ENCODE measurements at places on chromosomes 3 and 15.

DNA sequence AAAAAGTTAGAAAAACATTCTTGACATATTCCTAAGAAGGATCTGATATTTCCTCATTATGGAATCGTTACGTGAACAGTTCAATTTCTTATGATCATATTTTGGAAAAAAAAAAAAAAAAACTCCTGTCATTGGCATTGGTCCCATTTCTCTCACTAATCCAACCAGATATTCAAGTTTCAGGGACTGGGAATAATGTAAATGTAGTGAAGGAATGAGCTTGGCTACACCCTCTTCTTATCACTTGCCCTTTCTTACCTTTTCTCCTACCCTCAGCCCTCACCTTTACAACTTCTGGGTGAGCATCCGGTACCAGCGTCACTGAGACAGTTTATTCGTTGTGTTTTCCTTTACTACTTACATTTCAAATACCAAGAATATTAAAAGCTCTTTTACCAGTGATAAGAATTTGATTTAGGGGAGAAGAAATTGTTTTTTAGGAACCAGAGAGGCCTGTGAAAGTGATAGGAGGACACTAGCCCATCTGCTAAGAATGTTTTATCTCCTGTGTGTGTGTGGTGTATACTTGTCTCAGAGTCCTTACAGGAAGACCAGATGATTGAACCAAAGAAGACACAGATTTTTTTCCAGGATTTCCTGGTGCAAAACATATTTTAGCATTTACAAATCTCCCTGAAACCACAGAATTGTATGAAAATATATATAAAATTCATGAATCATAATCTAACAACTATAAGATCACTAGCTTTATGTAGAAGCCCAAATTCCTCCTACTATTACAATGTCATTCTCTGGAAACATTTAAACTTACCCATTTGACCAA is 946.7 kb downstream of the ZPLD1 start:
- DNase-seq: no peak

- DNase-seq: no peak
These were observed 74.3 kb upstream of the VGLL4 start for GRCh38 chr3:11717768-11718636.

DNA sequence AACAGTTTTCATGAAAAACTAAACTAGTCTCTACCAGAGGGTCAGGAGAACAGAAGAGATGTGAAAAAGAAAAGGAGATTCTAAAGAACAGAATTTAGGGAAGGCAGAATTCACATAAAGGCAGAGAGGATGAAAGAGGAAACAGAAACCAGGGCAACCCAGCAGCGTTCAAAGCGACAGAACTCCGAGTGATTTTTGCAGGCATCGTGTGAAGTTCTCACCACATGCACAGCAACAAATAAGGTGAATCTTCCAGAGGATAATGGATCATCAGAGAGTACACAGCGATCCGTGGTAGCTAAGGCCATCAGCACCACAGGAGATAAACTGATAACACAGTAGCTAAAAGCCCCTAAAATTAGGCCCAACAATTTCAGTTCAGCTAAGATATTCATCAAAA is 250.8 kb upstream of the THBS1 start:
- no peak for DNase-seq

DNA sequence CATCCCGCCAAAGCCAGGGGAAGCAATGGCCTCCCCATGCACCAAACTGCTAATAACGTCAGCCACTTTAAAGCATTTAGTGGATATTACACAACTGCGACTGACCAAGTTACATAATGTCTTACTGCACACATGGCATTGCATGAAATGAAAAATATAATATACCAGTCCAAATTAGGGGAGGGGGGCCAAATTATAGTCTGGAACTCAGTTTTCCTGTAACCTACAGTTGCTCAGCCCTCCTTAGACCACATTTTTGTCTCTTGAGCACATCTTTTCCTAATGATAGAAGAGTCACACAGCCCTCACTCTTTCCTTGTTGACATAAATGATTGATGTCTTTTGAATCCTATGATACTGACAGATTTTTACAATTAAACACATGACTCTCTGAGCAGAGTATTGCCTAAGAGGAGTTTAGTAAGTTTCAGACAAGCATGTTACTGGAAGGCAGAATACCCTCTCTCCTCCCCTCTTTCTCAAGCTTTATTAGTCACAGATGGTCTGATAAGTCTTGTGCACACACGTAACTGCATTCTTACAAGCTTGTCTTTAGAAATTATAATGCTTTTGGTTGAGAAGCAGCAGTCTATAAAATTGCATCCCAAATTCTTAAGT is 1.1 kb upstream of the PLD1 start:
- DNase-seq: no peak

- DNase-seq: no peak
These were observed 241.5 kb upstream of the WNT5A start for GRCh38 chr3:55728461-55729100.

DNA sequence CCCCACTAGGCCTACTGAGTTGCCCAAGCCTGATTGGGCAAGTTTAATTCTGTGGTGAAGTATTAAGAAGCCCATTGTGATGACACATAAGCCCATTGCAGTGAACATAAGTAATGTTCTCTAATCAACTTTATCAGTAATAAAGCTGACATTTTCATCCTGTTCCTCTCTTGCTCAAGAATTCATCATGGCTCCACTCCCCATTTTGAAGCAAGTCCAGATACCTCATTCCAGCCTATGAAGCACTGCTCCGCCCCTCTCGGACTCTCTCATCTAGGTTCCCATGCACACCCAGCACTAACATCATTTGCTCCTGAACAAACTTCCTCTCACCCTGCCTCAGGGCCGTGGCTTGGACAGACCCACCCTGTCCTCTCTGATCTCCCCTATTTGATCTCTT is 10.5 kb downstream of the SHF start:
- DNase-seq: no peak

DNA sequence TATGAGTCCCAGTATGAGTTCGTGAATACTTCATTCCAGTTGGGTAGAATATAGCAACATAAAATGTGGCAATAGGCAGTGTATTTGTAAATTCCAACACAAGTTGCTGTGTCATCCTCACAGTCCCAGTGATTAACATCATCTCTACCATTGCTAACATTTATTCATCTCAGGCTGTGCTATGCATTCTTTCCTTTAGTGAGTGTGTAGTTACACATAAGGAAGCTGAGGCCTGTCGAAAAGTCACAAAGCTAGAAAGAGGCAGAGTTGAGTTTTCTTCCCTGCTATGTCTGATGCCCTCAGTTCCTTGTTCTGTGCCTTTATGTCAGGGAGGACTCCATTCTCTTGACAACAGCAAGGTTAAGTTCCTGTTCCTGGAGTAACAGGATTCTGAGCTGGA is 96.4 kb downstream of the FNDC3B start:
- DNase-seq: no peak

DNA sequence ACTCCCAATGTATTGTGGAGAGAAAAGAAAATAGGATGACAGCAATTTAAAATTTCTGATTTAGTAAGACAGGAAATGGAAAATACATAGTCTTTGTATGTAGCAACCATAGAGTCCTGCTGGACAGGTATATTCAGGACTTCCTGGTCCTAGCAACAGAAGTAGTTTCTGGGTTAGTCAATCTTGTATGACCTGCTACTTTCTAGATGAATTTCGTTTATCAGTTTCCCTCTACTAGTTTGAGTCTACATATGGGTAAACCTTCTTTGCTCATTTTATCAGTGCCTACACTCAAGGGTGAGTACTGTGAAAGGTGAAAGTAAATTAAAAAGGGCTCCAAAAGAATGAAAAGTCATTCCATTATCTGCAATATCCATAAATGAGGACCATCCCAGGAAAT is 309.8 kb downstream of the UNC13C start:
- DNase-seq: no peak

DNA sequence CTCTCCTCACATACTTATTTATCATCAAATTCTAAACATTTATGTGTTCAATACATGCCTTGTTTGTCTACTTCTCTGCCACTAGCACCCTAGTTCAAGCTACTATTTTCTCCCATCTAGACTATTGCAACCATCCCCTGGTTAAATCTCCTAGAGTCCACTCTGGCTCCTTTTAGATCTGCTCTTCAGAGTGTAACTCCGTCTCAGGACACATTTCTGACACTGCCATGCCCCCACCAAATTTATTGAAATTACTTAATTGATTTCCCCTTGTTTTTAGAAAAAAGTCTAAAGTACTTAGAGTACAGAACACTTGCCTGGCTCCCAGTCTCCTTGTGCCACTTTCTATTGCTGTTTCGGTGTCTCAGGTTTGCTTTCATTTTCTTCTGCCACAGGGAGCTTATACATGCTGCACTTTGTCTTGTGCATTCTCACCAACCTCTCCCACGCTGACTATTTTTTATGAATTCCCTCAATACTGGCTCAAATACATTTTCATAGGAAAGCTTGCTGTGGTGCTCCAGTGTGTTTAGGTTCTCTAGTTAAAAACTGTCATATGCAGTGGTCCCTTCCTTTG is 792.3 kb downstream of the DIPK2A start:
- no peak for DNase-seq

- DNase-seq: peak; percentile 94
These were observed at the start of gene EIF2B5 for GRCh38 chr3:184135149-184135910. Gene EIF2B5, plus strand, starts transcription at chr3:184135358. Its CDS starts 28 bp downstream, at chr3:184135386.

DNA sequence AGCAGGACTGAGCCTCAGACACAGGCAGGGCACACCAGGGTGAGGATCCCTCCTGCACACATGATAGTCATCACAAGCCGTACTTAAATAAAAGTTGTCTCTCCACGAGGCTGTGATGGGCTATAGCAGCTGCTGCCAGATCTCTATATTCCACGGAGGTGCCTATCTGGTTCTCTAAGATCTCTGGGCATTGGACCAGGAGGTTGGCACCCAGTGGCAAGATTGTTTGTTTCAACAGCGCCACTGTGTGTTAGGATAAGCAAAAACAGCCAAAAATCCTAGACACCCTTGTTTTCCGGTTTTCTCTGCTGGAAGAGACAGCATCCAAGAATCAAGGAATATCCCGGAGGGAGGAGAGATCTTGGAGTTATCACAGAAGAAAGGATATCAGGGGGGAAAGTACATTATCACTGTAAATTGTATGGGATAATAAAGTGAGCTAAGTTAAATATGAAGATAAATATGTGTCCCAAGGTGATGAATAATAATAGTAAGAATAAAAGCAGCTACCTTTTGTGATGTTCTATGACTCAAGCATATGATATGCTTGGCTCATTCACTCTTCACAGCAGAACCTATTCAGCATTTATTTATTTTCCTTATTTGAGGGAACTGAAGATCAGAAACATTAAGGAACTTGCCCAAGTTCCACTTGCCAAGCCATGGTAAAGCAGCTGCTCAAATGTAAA is 90.6 kb upstream of the AKAP13 start:
- peak; percentile 56 for DNase-seq

DNA sequence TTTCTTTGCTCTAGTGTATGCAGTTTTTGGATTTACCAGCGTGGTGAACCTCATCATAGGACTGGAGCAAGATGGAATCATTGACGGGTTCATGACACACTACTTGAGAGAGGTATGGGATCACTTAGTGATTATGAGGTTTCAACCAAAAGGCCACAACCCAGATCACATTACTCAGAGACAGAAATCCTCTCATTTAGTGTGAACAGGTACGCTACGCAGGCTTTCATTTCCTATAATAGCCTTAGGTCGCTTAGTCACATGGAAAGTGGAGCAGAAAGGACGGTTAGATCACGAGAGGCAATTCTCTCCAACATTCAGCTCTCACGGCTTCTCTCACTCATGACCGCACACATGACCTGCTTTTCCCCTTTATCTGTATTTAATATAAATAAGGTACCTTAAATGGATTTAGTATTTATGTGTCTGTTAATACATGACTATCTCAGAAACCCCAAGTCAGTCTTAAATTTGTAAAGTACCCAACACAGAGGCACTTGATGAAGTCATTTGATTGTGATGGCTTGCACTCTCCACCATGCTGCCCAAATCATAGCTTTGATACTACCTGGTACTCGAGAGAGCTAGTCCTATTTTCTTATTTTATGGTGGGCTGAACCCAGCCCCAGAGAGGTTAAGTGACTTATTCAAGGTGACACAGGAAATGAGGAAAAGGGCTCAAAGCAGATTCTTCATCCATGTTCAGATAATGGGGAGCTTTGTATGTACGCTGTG is 8.6 kb downstream of the TM6SF1 start:
- no peak for DNase-seq

- peak; percentile 87 for DNase-seq
These were observed at the start of gene MPI for GRCh38 chr15:74889883-74890664. Gene MPI, plus strand, starts transcription at chr15:74890042. Its CDS starts 32 bp downstream, at chr15:74890074.

GRCh38 chr15:29611057-29611456 is 211.2 kb downstream of the TJP1 start:
- DNase-seq: no peak

DNA sequence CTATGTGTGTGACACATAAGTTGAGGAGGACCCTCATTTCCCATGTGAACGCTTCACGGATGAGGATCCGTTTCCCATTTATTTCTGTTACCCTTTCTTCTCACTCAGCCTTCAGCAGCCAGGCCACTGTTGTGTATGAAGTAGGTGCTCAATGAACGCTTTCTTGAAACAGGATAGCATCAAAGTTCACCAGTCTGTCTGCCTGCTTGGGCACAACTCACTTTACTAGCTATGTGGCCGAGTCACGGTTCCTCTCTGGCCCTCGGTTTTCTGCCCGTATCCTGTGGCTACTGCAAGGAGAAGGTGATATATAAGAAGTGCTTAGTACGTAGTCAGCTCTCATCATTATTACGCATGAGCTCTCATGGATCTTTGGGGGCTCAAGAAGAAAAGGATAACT is 22.4 kb downstream of the ACSBG1 start:
- DNase-seq: no peak

DNA sequence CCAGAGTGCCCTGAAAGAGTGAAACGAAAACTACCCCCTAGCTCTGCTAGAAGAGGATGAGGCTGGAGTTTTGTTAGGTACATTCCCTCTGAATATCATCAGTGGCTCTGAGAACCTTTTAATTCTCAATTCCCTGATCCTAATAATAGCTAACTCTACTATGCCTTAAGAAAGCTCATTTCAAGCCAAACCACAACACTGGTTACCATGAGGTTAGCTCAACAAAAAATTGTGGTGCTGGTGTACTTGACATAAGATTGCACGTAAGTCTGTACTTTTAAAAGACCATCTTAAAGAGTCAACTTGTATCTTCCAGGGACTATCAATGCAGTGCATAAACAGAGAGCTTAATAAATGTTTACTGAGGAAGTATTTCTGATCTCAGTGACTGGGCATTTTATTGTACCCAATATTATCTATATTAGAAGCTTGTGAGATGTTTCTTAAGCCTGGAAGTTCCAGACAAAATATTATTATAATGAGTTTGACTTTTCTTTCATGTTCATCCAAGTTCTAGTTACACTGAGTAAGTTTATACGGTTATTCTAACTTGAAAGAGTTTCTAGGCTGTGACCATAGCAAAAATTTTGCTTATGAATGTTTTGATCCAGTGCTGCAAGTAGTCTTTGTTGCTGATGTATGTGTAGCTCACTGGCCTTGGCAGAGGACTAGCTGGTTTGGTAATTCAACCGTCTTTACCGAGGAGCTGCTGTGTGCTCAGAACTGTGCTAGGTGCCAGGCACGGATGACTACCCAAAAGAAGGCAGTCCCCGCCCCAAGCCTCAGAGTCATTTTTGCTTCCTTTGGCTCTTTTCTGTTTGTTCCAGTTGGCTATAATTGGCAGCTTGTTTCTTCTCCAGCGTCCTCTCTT is 334.4 kb upstream of the TRIM42 start:
- DNase-seq: no peak
